ENCODE measurements at places on chromosomes 16 and 17. TPM values are rescaled to one million over a fixed set of nuclear protein-coding genes. Genes with fewer than 3 reads are reported as not detected.

THAP11 gene
- 35.4 TPM for total RNA-seq

CDK3 gene
- total RNA-seq = 7.8 TPM

UBB gene
- 1,250 TPM for total RNA-seq

SLC16A13 gene
- 6.2 TPM for total RNA-seq

JUP gene
- 209 TPM for total RNA-seq

DNA sequence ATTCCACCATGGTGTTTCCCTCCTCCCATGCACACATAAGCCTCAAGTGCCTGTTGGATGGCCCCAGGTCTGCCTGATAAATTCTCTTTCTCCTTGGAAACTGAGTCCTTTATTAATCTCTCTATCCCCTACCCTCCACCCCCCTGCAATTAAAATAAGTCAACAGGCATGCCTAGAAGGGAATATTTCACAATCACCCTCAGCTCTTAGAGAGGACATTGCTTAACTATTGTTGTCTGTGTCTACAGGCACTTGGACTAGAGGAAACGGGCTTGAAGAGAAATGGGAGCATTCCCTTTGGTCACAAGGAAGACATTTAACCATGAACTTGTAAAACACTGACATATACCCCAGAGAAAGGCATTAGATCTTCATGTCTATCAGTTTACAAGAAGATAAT is 39.5 kb downstream of the RCVRN start:
- DNase-seq = no peak

DNA sequence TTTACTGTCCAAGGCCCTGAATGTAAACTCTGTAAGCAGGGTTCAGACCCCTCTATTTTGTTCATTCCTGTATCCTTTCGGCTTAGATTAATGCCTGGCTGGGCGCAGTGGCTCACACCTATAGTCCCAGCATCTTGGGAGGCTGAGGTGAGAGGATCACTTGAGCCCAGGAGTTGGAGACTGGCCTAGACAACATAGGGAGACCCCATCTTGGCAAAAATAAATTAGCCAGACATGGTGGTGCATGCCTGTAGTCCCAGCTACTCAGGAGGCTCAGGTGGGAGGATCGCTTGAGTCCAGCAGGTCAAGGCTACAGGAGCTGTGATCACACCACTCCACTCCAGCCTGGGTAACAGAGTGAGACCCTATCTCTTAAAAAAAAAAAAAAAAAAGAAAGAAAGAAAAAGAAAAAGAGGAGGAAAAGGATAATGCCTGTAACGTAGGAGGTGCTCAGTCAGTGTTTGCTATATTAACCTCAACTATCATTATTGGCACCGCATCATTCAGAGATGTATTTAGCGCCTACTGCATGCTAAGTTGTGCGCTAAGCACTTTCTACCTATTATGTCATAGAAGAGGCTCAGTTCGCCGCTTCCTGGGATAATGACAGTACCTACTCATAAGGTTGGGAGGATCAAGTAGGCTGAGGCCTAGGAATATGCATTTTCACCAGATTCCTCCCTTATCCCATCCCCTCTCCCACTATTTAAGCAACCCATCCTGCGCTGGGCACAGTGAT is 5.0 kb downstream of the SOCS1 start:
- DNase-seq = no peak

DNA sequence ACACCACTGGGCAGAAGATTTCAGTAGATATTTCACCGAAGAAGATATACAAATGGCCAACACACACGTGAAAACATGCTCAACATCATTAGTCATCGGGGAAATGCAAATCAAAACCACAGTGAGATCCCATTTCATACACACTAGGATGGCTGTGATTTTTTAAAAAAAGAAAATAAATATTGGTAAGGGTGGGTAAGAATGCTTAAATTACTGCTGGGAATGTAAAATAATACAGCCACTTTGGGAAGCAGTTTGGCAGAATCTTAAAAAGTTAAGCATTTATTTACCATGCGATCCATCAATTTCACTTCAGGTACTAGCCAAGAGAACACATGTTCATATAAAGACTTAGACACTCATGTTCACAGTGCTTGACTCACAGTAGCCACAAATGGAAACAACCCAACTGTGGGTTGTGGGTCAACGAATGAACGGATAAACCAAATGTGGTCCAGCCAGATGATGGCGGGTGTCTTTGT is 6.5 kb upstream of the C16orf74 start:
- DNase-seq = no peak

- no peak for DNase-seq
Measured at GRCh38 chr16:57261806-57262205, 16.7 kb downstream of the ARL2BP start.

DNA sequence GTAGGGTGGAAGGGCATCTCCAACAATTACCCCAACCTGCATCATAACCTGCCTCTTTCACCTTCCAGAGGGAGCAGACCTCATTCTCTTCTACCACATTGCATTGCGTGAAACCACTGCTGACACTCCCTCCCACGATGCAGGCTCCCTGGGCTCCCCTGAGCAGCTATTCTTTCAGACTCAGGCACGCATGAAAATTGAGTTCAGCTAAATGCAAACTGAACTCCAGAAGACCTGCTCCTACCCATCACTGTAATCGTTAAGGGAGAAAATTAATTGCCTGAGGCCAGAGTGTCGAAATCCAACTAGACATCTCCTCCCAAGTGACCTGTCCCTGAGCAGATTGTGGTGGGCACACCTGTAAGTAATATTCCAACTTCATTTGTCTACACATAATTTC is 186.0 kb downstream of the GRIN2A start:
- DNase-seq = no peak

DNA sequence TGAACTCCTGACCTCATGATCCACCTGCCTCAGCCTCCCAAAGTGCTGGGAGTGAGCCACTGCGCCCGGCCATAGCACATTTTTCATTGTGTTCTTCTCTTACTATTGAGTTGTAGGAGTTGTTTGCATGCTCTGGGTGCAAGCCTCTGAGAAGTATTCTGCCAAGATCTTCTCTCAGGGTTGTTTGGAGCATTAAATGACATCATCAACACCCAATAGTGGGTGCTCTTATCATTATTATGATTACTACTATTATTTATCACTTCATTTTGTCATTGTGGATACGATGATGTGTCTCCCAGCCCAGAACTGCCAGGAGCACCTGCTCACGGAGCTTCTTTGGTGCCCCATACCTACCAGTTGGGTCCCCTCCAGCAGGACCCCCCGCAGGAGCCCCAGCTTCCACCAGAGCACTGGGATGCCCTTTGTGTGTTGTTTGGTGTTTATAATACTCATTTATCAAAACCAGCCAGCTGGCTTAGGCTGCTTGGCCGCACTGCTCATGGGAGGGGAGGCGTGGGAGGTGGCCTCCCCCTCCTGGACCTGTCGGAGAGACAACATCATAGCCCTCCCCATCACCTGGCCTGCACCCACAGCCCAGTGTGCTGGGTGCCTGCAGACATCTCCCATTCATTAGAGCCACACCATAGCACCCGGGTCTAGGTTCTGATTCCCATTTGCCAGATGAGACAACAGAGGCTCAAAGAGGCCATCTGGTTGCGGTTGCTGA is 12.9 kb upstream of the MAP2K3 start:
- no peak for DNase-seq

- no peak for DNase-seq
Measured at GRCh38 chr17:64742326-64742725, 80.2 kb upstream of the SMURF2 start.

- no peak for DNase-seq
Measured at GRCh38 chr17:78623541-78623940, 46.3 kb upstream of the DNAH17 start.

All from hepatocyte (in vitro differentiated cells).